Activated T-cell treated with anti-CD3 and anti-CD28 coated beads, Interleukin-2, amount 50 U/mL, for 48 hours (primary cell): ENCODE measurements at places on chromosomes 2 and 18.

DNA sequence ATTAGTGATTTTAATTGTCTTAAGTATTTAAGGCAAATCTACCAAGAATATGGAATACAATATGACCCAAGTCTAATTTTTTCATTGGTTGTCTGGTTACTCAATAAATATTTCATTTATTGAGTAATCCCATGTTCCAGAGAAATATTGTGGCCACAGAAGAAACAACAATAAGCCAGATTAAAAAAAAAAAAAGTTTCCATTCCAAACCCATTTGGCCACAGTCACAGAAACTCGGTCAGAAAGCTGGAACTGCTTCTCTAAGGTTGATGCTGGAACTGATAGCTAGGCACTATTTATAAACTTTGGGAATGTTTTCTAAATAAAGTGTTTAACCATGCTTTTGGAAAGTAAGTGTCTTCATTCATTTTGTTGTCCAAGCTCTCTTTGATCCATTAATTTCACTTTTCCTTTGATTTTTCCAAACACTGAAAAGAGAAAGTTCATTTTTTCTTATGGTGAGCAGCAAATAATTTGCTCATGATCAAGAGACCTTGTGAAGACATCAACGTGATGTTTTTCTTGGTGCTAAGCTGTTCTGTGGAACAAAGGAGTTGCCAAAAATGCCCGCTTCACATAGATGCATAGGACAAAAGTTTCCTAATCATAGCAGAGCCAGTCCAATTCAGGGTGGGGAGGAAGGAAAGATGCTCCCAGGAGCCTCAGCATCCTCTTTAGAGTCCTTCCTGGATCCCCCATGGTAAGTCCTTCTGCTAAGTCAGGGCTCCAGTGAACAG lies 72.1 kb upstream of the CCBE1 start:
- no peak for DNase-seq

DNA sequence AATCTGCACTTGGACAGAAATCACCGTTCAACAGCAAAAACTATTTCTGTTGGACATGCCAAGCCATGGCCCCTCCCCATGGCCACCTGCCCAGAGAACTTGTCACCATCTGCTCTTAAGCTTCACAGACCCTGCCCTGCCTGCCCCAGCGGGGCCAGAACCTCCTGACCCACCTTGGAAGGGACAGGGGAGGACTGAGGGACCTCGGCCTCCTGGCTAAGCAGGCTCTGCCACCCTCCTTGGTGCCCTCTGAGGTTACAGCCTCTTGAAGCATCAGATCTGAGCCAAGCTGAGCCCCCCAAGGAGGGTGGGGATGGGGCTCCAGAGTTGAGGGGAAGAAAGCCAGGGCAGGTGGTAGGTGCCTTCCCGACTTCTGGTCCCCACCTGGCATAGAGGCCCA lies 6.5 kb downstream of the TEX261 start:
- DNase-seq: peak; percentile 14

DNA sequence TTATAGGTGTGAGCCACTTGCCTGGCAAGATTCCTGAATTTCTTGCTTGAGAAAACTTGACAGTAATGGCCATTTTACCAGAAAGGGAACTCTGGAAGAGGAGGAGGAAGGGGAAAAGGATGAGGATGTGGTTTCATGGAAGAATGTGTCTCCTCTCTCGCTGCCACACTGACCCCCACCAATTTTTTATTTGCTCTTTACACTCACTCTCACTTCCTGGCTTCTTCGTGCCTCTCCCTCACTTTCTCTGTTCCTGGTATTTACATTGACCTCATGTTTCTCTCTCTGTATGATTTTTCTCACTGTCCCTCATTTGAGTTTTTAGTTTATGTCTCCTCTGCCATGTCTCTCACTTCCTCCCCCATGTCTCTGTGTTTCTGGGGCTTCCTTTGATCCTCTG lies 134.5 kb upstream of the CAB39 start:
- no peak for DNase-seq

DNA sequence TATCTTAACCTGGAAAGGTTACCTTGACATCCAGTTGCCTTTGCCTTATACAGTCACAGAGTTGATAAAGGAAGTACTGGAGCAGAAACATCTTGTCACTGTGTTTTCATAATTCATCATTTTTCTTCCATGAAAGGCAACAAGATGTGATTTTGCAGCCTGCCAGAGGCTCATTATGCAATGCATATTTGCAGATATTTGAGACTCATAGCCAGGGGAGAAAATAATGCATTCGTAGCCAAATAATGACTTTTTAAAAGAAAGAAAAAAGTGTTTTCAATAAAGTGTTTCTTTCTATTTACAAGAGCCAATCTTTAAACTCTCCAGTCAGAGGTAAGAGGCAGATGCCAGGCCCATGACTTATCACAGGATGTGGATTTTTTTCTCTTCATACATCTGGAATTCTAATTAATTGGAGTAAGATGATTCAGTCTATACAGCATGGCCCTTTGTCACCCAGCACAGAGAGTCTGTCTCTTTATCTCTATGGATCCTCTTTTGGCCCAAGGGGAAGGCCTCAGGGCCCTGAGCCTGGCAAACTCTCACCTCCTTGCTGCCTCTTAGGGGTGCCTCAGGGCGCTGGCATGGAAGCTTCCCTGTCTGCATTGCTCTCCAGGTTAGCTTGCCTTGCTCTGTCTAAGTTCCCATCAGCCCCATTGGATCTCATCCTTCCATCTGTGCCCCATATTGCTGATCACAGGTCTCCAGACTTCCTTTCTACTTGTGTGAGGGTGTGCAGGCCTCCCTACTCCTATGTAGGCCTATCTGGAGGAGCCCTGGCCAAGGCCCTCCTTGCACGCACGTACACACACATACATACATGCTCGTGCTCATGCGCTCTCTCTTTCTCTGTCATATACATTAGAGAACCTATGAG lies 247.7 kb downstream of the TPGS2 start:
- DNase-seq: no peak

GRCh38 chr2:101003278-101003775 lies 1.2 kb downstream of the RPL31 start:
- DNase-seq: no peak

DNA sequence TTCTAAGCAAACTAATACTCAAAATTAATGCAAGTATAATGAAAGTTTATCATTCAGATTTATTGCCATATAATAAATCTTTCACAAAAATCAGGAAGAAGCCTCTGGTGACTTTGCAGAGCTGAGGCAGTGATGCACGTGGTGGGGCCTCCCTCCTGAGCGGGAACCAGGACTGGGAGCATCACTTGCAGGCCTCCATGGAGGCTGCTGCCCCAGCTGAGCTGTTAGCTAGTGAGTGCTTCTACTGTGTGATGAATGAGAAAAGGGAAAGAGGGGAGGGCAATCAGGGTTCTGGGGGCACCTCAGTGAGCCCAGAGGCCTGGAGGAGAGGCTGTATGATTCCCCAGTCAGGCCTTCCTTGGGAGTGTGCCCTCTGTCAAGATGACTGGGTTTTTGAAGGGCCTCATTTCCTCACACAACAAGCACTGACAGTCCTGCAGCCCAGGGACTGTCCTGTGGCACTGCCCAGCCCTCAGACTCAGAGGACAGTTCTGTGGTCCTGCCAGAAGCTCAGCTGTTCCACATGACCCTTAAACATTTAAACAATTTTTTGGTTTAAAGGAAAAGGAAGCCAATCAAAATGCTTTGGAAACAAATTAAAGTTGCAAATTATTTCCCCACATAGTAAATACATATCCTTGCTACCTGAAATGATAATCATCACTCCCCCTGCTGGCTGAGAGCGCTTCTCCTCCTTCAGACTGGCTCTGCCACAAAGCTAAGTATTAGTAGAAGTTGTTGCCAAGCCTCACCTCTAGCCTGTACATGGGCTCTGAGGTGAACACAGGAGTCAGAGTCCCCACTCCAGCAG lies 90.9 kb upstream of the SMAD7 start:
- DNase-seq: peak; percentile 29

- no peak for DNase-seq
These were observed 135.2 kb upstream of the ACVR2A start for GRCh38 chr2:147709655-147710054.

DNA sequence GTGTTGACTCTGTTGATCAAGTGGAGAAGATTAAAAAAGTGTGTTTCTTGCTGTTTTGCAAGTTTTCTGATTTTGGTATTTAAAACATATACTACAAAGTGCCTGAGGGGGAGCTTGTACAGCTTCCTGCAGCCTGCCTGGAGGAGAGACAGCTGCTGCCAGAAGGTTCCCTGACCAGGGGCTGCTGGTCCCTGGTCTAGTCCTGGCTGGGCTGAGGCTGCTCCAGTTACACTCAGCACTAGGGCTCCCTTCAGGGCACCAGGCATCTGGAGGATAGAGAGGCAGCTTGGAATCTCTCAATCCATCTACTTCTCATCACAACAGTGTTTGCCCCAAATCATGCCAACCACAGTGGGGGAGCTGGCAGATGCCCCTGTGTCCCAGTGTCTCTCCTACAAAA lies 4.8 kb downstream of the MC2R start:
- DNase-seq: no peak

- DNase-seq: no peak
These were observed 26.1 kb downstream of the ADCY3 start for GRCh38 chr2:24893934-24894333.

GRCh38 chr2:18926631-18927524 lies 337.5 kb upstream of the NT5C1B start:
- DNase-seq: no peak

GRCh38 chr2:133986081-133986837 lies 267.6 kb upstream of the MGAT5 start:
- DNase-seq: no peak

DNA sequence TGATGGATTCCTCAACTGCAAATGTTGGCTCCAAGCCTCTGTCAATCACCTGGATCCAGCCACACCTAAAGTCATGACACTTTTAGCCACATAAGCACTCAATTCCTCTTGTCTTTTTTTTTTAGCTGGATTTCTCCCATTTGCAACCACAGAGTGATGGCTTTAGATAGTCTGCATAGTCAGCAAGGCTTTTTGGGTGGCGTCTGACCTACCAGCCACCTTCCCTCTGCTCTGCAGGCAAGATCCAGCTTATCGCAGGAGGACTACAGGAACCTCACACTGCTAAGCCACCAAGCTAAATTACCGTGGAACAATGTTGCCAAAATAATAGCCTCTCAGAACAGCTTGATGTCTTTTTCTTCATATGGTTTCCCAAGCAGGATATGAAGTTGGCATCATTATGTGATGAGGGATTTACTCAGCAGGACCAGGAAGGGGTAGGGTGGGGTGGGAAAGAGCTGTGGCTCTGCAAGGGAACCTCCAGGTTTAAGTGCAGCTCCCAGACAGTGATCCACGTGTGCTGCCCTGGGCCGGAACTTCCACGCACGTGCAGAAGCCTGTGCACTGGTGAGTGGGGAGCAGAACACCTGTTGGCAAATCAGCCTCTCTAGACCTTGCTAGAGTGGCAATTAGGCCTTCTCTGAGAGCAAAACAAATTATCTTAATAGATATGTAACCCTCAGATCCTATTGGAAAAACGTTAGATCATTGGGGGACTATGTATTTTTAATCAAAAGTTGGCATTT lies 170.6 kb upstream of the NCK2 start:
- no peak for DNase-seq

GRCh38 chr2:61356958-61357350 lies 113.9 kb downstream of the USP34 start:
- no peak for DNase-seq

- no peak for DNase-seq
These were observed 64.3 kb downstream of the ACKR3 start for GRCh38 chr2:236633775-236634560.

DNA sequence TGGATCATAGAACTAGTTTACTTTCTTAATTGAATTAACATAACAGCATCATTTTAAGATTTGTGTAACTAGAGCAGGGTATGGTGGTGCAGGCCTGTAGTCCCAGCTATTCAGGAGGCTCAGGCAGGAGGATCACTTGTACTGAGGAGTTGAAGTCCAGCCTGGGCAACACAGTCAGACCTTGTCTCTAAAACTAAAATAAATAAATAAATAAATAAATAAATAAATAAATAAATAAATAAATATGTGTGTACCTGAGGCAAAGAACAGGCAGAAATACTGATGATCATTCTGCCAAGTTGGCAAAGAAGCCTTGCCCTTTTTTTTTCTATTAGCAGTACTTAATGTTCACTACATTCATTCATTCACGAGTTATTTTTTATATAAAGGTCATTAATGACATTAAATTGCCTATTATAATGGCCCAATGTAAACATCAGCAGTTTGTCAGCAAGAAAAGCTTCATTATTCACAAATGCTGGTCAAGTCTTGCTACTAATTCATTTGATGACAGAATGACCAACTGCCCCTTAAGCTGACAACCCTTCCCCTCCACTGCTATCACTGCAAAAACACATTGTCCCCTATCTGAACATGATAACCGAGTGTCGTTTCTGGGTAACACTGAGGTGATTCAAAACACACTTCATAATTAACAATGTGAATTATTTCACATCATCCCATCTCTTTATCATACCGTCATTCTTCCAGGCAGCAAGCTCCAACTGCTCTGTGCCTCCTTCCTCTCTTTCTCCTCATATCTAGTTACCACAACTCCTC lies 39.0 kb downstream of the ARL5A start:
- no peak for DNase-seq

DNA sequence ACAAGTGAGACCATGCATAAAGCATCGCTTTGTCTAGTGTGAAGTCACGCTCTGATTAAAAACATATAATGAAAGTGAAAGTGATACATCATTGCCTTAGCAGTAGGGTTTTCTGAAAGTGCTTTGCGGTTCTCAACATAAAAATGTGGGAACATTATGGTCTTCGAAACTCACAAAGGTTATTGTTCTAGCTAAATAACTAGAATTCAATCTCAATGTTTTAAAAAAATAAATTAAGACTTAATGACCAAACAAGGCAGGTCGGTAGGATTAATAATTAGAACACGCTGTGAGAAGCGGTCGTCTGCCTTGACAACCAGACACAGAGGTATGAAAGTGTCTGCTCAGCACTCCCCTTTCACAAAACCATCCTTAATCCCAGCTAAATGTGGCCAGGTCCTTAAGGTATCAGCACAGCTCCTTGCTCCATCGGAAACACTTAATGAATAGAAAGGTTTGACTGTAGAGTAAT lies 42.2 kb downstream of the KLHL14 start:
- no peak for DNase-seq

DNA sequence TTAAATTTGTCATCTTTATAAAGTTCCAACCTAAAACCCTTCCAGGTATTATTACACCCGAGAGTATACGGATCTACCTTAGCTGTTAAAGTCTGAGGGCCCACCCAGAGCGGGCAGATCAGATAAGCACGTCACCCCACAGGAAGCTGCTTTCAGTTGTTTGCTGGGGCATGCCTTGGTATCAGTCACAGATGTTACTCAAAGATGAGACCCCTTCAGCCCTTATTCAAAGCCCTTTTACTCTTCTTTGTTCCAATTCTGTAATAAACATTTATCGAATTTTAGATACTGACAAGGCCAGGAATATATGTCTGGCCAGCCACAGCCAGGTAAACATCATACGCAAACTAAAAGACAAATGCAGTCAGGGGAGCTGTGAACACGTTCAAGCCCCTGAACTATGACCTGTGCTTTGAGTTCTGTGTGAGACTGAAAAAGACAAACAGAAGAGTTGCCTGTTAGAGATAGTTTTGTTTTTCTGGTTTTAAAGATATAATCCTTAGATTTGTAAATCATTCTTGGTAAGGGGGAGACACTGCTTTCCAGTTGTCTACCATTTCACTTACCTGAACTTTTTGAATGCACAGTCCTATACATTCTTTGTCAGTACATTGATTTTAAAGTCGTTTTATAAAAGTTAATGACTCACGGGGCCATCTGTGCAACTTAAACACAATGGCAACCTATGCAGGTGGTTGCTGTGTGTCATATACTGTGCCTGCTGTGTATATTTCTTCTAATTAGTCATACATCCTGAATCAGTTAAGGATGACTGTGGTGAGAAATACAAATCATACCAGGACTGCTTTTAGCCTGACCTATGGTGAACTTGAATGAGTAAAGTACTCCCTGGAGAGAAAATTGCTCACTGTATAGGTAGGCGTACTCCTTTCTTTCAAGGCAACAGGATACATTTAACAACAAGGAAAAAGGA lies 100.5 kb upstream of the ITPRID2 start:
- DNase-seq: peak; percentile 30
